ENCODE measurements at places on chromosomes 13 and 19.
A peak's percentile ranks its signal among the peaks of the same experiment; 100 is the strongest.

- no peak for DNase-seq
Measured at GRCh38 chr13:83223546-83223945, 658.7 kb downstream of the SLITRK1 start.

- no peak for DNase-seq
Measured at GRCh38 chr13:93767180-93767916, 540.7 kb downstream of the GPC6 start.

DNA sequence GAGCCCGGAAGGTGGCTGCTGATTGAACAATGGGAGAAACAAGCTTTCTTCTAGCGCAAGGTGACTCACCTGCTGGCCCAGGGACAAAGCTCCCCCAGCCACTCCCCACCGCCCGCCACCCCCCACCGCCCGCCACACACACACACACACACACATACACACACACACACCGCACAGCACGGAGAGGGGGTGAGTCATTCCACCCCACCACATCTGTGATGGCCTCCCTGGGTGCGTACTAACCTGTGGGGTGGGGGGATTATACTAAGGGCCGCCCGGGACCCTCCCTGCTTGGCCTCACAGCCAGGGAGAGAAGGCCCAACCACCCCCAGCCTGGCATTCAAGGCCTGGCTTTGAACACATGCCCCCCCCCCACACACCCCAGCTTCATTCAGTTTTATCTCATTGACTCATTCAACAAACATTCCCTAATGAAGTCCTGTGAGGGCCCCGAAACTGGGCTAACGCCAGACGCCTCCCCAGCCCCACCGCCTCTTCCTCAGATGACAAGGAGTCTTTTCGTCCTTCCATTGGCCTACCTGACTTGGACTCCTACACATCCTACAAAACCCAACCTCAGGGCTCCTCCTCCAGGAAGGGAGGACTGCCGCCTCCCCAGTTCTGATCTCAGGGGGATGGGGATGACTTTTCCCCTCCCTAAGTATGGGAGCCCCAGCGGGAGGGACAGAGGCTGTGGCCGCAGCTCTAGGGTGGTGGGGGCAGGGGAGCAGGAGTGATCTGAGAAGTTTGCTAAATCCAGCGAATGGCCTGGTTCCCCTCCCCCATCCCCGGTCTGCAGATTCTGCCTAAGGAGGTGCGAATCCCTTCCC is 5.8 kb upstream of the ONECUT3 start:
- DNase-seq: no peak

DNA sequence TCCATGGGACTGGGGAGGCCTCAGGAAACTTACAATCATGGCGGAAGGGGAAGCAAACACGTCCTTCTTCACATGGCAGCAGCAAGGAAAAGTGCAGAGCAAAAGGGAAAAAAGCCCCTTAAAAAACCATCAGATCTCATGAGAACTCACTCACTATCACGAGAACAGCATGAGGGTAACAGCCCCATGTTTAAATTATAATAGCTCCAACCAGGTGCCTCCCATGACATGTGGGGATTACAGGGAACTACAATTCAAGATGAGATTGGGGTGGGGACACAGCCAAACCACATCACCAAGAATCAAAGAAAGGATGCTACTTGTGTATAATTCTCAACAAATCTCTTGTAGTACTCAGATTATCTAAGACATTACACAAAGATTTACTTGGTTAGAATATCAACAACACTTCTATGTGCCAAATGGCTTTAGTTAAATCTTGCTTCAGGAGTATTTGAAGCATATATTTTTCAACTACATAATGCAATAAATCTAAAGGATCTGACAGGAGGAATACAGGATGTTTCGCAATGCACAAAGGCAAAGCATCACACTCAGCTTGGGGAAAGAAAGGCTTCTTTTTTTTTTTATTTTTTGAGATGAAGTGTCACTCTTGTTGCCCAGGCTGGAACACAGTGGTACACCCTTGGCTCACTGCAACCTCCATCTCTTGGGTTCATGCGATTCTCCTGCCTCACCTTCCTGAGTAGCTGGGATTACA is 180.0 kb downstream of the LHFPL6 start:
- no peak for DNase-seq

DNA sequence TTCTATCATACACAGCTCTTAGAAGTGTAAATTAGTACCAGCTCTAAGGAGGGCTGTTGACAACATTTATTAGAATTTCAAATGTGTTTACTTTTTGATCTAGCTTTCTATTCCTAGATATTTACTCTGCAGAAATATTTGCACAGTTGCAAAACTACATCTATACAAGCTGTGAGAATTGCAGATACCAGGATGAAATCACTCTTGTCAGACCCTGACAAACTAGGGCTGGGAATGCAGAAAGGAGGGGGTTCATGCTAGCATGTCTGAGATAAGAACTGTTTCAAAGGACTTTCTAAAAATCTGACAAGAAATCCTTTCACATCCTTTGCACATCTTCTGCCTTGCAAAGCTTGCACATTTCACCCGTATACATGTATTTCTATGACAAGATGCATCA is 11.8 kb upstream of the PABPC3 start:
- DNase-seq: no peak

DNA sequence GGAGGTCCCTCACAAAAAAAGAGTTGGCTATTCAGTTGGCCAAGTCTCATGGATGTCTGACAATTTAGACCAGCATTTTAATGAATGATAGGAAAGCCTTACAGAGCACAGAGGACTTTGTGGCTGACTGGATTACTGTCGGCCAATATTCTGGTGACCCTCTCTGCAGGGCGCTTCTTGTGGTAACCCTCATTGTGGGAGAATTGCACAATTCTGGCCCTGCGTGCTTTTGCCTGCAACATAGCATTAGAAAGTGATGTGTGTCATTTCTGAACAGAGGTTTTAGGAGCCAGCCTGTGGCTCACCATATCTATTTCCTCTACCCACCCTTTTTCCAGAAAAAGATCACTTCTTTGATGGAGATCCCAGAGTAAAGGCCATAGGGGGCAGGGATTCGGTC is 71.4 kb downstream of the EFNB2 start:
- no peak for DNase-seq

- no peak for DNase-seq
Measured at GRCh38 chr13:51396352-51396751, 56.5 kb downstream of the INTS6 start.

DNA sequence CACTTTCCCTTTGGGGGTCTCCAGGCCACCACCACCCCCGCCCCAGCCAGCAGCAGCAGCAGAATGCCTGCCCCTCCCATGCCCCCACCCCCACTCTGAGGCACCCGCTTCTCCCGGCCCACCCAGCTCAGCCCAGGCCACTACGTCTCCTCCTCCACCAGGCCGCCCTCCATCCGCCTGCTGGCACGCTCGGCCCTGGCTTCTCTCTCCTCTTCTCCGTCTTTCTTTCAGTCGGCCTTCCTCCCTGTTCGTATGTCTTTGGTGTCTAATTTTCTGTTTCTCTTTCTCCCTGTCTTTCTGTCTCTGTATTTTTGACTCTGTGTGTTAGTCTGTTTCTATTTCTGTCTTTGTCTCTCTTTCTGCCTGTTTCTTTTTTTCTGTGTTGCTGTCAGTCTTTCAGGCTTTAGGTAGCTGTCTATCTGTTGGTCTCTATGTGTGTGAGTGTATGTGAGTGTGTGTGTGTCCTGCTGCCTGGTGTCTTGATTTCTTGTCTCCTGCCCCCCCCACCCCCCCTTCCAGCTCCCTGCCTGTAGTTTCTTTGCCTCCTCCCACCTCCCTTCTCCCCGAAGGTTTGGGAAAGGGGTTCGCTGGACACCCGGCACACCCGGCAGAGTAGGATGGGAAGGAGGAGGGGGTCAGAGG is at the start of gene LGI4:
LGI4 (minus strand) TSS at position 459 of the 642 bp plus-strand sequence; CDS start at position 80, 379 bp downstream.
- no peak for DNase-seq

- no peak for DNase-seq
Measured at GRCh38 chr13:58119351-58119750, 487.8 kb downstream of the PCDH17 start.

DNA sequence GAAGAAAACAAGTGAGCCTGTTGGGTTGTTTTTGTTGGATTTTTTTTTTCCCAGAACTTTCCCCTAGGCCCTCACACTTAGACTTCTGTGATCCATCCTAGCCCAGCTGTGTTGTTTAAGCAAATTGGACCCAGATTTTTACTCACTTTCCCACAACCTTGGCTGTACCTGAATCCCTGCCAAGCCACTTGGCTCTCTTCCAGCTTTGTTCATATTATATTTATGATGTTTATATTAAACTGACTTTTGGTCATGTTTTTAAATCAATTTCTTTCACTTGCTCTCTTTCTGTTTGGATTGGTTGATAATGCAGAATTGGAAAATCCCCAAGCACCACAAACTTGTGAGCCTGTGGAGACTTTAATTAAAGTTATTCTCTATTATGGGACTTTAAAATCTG is 16.6 kb downstream of the OLFM4 start:
- no peak for DNase-seq

- peak; percentile 18 for DNase-seq
Measured at GRCh38 chr19:38425810-38426466, at the start of gene RASGRP4. Gene RASGRP4, minus strand, starts transcription at chr19:38426219. Its CDS starts 128 bp downstream, at chr19:38426091.

DNA sequence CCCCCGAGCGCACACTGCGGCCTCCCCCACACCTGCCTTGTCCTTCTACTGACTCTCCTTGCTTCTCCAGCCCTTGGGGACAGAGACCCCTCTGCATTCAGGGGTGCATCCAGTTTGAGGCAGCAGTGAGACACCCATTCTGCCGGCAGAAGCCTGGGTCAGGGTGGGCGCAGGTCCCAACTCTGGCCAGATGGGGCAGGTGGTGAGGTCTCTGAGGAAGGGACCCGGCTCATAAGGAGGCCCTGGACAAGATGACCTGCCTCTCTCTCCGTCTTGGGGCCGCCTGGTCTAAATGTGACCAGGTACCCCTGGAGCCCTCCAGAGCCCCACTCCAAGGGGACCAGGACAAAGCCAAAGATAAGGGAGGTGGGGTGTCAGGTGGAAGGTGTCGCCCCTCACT is 6.1 kb downstream of the CHERP start:
- DNase-seq: no peak
